Stomach (tissue), 19 donors: ENCODE measurements at places on chromosomes 3 and 15.

GRCh38 chr3:143480344-143480743 lies 360.8 kb downstream of the CHST2 start:
- DNase-seq = no peak

DNA sequence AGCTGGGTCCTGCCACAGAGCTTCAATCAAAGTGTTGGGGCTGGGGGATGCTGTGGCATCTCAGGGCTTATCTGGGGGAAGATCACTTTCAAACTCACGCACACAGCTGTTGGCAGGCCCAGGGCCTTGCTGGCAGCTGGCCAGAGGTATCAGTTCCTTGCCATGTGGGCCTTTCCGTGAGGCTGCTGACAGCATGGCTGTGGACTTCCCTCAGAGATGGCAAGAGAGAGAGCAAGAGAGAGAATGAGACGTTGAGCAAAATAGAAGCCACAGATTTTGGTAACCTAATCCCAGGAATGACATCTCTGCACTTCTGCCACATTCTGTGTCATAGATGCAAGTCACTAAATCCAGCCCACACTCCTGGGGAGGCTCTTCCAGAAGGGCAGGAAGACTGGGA lies 91.0 kb downstream of the TPRG1 start:
- no peak for DNase-seq

GRCh38 chr3:72447059-72447946 lies 400.9 kb downstream of the SHQ1 start:
- peak; percentile 95 for DNase-seq

DNA sequence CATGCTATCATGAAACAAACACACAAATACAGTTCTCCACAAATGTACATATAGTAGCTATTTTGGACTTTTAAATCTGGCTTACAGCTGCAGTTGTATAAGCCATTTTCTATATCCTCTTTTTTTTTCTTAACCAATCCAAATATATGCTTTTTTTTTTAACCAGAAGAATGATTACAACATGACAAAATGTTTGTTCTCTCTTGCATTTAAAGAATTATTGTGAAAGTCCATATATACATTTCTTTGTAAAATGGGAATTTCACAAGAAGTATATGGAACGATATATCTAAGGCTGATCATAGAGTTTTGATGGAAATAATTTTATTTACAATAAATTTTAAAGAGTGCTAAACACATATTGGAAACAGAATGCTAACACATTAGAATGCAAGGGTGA lies 95.6 kb downstream of the CD200R1L start:
- no peak for DNase-seq

- DNase-seq = no peak
These were observed 8.1 kb downstream of the RAD18 start for GRCh38 chr3:8954938-8955763.

DNA sequence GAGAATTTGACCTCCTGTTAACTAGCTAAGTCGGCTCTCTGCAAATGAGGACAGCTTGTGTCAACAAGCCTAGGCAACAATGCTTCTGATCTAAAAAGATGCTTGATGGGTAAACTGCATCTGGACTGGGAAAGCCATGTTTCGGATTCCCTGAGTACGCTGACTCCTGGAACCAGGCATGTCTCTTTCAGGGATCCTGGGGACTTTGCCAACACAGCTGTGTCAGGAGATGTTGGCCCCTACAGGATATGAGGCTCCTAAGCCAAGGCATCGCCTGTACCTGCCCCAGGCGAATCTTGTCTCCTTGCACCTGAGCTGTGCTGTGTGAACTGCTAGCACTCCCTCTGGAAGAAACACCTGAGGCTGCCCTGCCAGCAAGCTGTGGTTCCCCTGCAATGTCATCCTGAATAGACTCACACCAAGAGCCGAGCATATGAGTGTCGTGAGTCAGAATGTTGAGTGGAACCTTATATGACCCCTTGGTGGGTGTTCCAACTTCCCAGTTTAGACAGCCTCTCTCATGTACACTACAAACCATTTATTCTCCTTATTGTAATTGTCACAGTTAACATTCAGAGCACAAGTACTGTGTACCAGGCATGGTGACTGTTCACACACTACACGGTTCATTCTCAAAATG lies 17.0 kb downstream of the EOGT start:
- DNase-seq = no peak

DNA sequence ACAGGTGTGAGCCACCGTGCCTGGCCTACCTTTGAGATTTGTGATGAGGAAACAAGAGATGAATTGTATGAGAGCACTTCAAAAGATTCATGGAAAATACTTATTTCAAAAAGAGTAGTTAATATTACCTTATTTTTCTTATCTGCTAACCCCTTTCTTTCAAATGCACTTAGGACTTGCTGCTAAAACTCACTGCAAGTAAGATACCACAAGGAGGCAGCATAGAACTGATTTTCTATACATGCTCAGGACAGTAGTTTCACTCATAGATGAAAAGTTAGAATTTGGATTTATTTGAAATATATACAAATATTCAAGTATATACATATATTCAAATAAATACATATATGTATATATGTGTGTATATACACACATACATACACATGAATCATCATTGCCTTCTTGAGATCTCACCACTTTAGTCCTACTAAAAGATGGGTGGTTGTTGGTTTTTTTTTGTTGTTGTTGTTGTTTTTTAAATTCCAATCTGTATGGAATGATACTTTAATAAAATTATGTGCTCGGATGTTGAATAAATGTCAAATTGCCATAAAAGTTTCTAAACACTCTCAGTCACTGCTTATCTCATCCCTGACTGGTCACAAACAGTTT lies 2.4 kb downstream of the CCNDBP1 start:
- DNase-seq = peak; percentile 72

- no peak for DNase-seq
These were observed 65.6 kb downstream of the ZBTB20 start for GRCh38 chr3:115081444-115081843.

DNA sequence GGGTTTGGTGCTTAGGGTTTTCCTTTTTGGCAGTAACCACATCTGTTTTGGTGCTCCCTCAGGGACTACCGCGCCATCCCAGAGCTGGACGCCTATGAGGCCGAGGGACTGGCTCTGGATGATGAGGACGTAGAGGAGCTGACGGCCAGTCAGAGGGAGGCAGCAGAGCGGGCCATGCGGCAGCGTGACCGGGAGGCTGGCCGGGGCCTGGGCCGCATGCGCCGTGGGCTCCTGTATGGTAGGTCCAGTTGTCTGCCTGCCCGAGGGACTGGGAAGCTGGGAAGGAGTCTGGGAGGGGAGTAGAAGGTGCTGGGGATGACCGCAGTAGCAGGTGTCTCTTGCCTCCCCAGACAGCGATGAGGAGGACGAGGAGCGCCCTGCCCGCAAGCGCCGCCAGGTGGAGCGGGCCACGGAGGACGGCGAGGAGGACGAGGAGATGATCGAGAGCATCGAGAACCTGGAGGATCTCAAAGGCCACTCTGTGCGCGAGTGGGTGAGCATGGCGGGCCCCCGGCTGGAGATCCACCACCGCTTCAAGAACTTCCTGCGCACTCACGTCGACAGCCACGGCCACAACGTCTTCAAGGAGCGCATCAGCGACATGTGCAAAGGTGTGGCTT lies 6.4 kb downstream of the MCM2 start:
- DNase-seq = no peak

GRCh38 chr15:31590609-31591008 lies 264.0 kb downstream of the KLF13 start:
- DNase-seq = peak; percentile 49
